Ammon's horn (tissue), 1 donor: ENCODE measurements at places on chromosomes 3 and 15.

DNA sequence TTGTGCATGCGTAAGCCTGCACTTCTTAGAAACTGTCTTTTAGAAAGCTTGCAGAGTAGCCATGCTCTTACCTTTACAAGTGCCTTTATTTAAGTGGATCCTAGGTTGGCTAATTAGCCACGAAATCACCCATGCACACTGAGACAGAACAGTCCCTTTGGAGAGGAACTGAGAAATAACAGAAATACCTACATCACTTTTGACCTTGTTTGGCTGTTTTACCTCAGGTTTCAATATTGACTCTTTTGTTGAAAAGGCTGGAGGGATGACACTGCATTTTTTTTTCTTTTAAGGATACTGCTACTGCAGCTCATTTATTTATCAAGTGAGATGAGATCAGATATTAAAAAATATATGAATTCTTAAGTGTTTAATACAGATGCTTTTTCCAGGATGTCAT is 155.6 kb upstream of the GOLIM4 start:
- no peak for DNase-seq

GRCh38 chr3:190339130-190339529 is 16.9 kb upstream of the CLDN1 start:
- DNase-seq = no peak

- no peak for DNase-seq
These were observed 83.8 kb downstream of the MBNL1 start for GRCh38 chr3:152352554-152352953.

GRCh38 chr3:12557473-12558100 is 700 bp downstream of the MKRN2 start:
- DNase-seq = no peak

DNA sequence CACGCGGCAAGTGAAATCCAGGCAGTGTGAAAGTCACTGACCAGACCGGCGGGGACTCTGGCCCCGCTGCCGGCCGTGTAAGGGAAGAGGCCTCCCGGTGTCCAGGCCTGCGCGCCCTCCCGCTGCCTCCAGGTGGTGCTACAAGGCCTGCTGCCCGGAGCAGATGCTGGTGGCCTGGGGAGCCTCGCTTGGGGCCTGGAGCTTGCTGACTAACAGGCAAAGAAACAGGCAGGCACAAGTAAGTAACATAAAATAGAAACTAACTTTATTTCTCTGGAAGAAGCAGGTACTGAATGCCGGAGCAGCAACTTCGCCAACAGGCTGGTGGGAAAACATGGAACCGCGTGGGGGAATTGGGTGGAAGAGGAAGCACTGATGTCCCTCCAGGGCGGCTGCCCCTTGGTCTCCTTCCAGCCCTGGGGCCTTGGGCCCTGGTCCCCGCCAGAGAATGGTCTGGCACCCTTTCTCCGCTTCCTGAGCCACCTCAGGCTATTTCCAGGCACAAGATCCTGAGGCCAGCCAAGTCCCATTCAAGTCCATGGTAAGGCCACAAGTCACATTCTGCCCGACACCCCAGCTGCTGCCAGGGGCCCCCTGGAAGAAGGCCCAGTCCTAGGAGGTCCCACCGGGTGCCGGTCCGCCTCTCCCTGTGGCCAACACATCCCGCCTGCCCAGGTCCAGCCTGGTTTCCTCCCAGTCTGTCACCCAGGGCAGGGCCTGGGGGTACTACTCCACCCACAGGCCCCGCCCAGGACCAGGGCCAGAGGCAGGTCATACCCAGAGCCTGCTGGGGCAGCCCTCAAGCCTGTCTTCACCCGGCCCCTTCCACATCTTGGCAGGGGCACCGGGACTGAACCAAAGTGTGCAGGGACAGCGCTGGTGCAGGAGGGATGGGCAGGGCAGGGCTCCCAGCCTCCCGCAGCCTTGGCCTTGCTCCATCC is 45.0 kb downstream of the TNK2 start:
- peak; percentile 93 for DNase-seq

DNA sequence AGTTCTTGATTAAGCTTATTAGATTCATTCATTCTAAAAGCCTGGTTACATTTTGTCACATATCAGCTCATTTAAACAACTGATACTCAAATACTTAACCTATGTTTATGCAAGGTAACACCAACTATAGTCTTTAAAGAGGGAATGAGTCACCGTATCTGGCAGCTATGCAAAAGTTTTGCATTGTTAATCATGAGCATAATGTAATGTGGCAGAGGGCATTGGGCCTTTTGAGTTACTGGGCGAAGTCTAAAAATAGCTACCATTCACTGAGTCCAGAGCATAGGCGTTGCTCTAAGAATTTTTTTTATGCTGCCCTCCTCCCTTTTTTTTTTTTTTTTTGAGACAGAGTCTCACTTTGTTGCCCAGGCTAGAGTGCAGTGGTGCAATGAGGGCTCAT is 277.7 kb upstream of the ZNF717 start:
- DNase-seq = no peak

DNA sequence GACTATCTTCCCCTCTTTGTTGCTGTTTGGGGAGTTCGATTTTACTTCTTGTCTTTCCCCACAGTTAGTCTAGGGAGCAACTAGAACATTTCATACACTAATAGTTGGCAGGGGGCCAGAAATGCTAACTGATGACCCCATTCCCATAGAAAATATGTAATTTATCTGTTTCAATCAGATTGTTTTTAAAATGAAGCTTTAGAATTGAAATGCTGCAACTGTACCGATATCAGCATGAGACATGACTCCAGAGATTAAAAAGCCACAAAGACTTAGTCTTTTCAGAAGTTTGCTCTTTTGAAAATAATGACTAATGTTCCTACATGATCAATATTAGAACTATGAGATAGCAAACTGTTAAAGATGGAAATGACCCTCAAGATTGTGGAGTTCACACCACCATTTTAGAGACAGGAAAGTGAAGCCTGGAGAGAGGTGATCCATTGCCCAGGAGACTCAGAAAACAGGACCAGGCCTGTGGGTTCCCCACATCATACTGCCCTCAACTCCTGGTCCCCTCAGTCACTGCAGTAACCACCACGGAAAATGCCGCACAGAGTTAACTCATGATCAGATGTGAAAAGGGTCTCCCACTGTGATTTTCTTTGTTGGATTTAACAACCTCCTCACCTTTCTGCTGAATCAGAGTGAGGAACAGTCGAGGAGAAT is 130.3 kb downstream of the CHDH start:
- DNase-seq = no peak

GRCh38 chr3:159989973-159990846 is 1.6 kb downstream of the IL12A start:
- DNase-seq = no peak

GRCh38 chr3:190064112-190064511 is 56.6 kb downstream of the P3H2 start:
- no peak for DNase-seq

GRCh38 chr3:75727985-75728384 is 57.4 kb downstream of the ZNF717 start:
- DNase-seq = no peak

DNA sequence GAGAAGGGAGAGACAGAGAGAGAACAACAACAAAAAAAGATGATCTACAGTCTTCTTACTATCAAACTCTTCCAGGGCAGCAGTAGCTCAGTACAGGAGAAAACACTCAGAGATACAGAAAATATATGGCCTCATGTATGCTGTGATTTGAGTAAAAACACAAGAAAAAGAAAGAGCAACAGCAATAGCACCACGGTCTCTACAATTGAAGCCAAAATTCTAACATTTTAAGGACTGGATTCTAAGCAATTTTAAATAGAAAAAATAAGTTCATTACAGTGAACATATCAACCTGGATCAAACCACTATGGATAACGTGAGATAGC is 43.5 kb upstream of the ALCAM start:
- DNase-seq = no peak

DNA sequence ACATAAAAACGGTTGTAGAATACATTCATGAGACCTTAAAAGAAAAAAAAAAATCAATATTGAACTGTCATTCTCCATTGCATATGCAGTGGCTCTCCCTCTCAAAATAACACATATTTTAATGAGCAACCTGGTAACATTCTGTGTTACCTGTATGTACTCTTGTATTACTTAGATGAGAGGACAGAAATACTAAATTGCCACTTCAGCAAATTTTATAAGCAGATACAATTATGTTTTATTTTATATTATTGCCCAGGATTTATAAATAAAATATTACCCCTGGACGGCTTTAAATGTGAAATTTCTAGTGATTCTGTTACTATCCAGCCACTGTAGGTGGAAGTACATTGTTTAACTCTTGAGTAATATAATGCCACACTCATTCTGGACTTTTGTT is 463.2 kb upstream of the ROBO1 start:
- no peak for DNase-seq

DNA sequence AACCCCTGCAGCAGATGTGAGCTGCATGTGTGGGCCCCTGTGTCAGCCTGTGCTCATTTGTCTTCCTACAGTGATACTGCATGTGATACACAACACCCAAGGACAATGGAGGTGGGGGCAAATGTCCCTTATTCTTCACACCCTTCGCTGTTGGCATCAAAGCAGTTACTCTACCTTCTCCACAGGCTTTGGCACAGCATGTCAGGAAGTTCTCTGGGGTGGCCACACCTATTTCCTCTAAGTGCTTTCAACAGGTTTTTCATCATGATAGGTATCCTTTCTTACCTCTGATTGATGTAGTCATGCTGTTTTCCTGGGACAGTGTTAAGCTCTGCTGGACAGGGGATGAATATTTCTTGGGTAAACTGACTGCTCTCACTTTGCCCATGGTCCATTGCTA is 29.5 kb downstream of the ZNF662 start:
- DNase-seq = no peak

- no peak for DNase-seq
These were observed 147.7 kb upstream of the GALNT15 start for GRCh38 chr3:16026753-16027152.
